ENCODE measurements at places on chromosomes 5 and 9.
A peak's percentile ranks its signal among the peaks of the same experiment; 100 is the strongest.

DNA sequence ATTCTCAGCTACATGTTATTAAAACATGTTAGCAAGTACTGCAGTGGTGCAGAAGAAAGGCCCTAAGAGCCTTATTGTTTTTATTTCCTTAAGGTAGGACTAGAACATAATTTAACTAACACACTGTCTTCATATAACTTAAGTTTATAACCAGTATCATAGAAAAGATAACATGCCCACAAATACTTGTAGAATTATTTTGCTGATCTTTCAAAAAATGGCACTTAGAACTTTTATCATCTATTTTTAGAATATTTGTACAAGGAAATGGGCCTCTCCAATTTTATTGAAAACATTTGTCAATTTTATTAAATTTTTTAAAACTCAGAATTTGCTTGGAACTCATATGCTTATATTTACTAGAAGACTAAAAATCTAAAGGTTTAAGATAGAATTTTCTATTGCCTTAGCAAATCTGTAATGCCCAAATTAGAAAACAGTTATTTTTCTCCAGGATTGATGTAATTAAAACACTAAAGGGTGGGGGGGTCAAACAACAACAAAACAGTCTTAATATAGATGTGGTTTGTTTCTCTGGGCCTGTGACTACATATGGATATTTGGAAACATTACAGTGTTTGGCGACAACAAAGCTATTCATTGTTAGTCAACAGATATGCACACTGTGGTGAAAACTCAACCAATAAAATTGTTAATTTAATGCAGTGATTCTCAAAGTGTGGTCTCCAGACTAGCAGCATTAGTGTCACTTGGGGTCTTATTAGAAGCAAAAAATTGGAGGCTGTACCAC, 360.4 kb downstream of the PDE4D start:
- no peak for DNase-seq

GRCh38 chr5:180830253-180831138, 27.9 kb upstream of the MGAT1 start:
- DNase-seq = peak; percentile 66

DNA sequence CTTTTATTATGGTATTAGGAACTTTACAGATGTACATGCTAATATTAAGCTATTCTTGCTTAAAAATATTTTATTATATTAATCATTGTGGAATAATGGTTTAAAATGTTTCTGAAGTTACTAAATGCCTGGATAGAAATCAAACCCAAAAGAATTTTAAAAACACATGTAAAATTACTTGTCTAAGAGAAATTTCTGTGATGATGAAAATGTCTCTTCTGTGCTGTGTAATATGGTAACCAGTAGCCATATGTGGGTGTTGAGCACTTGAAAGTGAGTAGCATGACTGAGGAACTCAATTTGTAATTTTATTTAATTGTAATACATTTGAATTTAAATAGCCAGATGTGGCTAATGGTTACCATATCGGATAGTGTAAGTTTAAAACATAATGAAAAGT, 66.7 kb upstream of the HSPB3 start:
- DNase-seq = no peak

DNA sequence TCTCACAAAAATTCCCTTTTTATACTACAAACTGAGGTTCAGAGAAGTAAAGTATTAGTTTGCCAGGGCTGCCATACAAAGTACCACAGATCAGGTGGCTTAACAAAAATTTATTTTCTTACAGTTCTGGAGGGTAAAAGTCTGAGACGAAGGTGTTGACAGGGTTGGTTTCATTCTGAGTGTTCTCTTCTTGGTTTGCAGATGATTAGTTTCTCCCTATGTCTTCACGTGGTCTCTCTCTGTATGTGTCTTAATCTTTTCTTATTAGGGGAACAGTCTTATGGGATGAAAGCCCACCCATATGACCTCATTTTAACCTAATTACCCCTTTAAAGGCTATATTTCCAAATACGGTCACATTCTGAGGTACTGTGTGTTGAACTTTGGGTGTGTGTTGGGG, 274.2 kb downstream of the BRINP1 start:
- DNase-seq = no peak

- no peak for DNase-seq
Observed at GRCh38 chr5:170261528-170262043, 28.8 kb downstream of the C5orf58 start.

- peak; percentile 9 for DNase-seq
Observed at GRCh38 chr9:19493174-19493811, 84.5 kb downstream of the ACER2 start.

DNA sequence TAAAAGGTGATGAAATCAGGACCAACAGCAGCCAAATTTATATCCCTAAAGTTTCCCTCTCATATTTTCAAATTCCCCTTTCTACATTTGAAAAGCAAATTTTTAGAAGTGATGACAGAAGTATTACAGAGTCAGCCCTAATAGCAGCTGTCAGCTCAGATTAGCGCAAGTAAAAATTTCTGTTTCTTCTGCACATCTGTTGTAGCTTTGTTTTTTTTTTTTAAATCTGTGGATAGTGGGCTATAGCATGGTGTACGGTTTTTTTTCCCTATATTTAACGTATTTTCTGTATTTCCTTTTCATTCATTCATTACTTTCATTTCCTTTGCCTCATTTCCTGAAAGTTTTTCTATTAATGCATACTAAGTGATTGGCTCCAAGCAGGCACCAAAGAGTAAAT, 99.1 kb downstream of the MACIR start:
- no peak for DNase-seq

- DNase-seq = no peak
Observed at GRCh38 chr5:137478043-137478442, 21.1 kb downstream of the SPOCK1 start.

DNA sequence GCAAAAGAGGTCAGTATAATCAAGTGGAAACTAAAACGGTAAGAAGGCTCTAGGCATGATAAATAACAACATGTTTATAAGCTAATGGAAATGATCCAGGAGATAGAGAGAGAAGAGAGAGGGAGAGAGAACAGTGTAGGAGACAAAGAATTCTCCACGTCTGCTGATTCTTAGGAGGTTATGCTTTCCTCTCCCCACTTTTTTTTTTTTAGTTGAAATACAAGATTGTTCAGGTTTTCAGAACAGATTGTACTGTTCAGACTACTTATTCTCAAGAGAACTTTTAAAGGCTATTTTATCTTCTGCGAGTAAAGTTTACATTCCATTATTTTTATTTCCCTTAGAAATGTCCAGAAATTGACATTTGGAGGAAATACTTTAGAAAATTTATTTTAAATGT, 4.0 kb downstream of the CCDC192 start:
- no peak for DNase-seq

DNA sequence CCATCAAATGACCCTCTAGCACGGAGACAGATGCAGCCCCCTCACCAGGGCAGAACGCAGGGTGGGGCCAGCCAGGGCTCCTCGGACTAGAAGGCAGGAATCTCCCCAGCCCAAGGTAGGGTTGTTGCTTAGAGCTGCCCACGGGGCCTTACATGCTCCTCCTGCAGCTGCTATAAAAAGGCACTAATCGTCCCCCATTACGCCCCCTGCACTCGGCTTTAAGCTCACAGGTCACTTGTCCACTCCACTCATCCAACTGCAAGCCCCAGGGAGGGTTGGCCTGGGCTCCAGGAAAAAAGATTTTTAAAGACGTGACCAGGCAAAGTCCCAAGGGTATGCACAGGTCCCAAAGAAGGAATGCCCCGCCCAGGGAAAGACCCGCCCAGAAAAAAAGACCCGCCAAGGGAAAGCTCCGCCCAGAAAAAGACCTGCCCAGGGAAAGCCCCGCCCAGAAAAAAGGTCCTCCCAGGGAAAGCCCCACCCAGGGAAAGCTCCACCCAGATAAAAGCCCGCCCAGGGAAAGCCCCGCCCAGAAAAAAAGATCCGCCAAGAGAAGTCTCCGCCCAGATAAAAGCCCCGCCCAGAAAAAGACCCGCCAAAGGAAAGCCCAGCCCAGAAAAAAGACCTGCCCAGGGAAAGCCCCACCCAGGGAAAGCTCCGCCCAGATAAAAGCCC, 11.1 kb downstream of the GRIN1 start:
- DNase-seq = no peak

DNA sequence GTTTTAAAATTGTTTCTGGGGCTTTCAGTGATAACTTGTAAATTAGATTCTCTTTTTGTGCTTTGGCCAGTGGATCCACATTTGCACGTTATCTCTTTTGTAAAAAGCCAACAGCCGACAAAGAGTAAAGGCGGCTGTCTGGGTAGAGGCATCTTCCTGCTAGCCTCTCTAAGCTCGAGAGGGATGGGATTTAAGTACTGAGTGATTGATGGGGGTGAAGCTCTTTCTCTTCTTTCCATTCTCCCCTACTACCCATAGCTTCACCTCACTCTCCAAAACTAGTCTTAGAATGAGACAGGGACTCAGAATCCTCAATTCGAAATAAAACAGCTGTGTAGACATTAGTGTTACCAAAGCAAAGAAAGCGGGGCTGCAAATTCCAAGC, 3.4 kb downstream of the PBX3 start:
- no peak for DNase-seq

DNA sequence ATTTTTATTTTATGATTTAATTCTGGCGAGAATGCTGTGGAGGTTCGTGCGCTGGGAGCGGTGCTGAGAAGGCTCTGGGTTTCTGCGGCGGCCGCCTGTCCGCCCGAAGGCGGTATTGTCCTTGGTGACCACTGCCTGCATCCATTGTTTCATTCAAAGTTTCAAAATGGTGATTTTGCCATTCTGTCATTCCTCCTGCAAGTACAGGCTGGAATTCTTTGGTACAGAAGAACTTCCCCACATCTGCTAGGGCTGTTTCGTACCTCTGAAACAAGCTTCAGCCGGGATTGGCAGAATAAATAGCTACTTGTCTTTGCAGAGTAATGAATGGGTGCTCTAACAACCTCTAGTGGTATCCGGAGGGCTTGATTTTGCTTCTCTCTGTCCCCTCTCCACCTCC, 112.6 kb upstream of the CACNA1B start:
- DNase-seq = no peak

GRCh38 chr5:173243831-173244305, 8.9 kb upstream of the NKX2-5 start:
- no peak for DNase-seq

- DNase-seq = no peak
Observed at GRCh38 chr5:135013947-135014570, 20.0 kb downstream of the PITX1 start.

DNA sequence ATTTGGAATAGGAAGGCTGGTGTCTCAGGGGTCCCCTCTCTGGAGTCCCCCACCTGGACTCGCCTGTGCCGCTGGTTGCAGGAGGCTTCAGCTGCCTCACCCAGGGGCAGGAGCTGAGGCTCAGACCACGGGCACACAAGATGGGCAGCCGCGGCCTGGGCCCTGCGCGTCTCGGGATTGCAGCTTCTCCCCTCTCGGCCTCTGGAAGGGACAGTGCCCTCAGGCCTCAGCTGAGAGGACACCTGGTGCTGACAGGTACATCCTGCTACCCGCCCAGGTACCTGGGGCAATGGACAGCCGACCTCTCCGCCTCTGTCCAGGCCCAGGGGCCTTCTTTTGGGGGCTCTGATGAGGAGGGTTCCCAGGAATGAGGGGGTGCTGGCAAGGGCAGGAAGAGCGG, 38.3 kb downstream of the UNC5A start:
- DNase-seq = no peak

DNA sequence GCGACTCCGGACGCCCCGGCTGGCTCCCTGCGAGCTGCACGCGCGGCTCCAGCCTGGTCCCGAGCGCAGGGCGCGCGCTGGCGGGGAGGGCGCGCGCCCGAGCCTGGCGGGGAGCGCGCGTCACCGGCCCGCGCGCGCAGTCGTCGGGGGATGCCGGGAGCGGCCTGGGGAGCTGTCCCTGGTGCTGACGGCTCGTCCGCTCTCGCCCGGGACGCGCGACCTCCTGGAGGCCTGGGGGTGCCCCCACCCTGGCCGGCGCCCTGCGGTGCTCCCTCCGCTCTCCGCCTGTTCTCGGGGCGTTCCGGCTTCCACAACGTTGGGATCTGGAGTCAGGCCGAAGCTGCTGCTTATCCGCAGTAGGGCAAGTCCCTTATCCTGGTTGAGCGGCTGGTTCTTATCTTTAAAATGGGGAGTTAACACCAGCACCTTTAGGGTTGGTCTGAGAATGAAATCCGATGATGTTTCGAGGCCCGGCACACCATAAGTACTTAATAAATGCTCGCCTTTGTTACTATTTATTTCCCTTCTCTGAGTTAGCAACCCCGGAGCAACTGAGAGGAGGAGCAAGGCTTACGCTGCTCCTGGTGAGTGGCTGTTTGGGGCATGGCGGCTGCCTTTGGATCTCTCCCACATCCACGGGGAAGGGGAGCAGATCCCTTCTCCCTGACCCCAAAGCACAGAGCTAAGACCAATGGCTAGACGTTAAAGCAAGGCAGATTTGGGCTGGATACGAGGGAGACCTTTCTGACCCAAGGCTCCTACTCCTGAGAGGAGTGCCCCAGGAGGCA, at the start of gene FAM163B:
FAM163B (minus strand) TSS at position 79 of the 788 bp plus-strand sequence. CDS start 29,166 bp downstream, outside the sequence.
- DNase-seq = peak; percentile 4

DNA sequence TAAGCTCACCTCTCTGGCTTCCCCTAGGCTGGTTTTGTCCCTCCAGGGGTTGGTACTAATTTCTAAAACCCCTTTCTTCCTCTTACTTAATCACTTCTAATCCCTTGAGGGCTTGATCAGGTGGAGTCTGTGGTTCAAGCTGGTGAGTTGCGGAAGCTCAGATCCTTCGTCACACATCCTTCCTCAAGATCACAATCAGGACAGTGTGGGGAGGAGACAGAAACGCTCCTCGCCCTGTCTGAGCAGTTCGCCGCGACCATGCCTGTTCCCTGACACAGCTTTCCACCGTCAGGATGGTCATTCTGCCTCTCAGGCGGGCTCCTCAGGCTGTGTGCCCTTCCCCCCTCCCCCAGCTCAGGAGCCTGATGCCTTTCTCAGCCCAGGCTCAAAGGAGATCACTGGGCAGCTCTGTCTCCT, 24.3 kb downstream of the CPLX2 start:
- DNase-seq = peak; percentile 7

- peak; percentile 56 for DNase-seq
Observed at GRCh38 chr9:114484854-114485443, 20.3 kb downstream of the WHRN start.

DNA sequence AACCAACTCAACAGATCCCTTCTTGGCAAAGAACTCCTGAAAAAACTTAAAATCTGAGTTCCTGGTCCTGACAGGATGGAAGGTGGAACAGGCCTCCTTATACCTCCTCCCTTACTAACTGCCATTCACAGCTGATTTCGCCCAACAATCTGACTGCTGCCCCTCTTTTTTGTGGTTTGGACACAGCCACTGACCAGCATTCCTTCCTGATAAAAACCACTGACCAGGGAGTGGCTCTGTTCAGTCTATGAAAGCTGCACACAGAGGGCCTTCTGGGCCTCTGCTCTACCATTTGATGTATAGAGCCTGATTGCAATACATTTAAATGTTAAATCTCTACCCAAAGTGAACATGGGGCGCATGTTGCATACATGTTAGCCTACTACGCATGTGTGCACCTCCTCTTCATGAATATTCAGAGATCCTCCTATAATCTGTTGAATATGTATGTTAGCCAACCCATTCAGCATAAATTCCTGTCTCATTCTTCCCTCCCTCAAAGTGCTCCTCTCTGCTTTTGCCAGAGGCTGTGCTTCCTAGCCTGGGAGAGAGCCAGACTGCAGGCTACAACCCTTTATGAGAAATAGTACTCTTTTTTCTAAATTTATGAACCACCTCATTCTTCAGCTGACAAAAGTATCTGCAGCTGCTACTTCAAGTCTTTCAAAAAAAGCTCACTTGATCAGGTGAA, 93.7 kb upstream of the MRPS30 start:
- DNase-seq = no peak
